Stimulated activated CD4-positive, alpha-beta T cell treated with anti-CD3 and anti-CD28 coated beads, TNF-alpha, amount 100 ng/mL, for 1 hour (primary cell): ENCODE measurements at places on chromosomes 11 and 22.

- DNase-seq = no peak
Measured at GRCh38 chr11:100827934-100828661, 141.0 kb downstream of the ARHGAP42 start.

- no peak for DNase-seq
Measured at GRCh38 chr11:39780131-39780530, 1679.3 kb downstream of the LRRC4C start.

DNA sequence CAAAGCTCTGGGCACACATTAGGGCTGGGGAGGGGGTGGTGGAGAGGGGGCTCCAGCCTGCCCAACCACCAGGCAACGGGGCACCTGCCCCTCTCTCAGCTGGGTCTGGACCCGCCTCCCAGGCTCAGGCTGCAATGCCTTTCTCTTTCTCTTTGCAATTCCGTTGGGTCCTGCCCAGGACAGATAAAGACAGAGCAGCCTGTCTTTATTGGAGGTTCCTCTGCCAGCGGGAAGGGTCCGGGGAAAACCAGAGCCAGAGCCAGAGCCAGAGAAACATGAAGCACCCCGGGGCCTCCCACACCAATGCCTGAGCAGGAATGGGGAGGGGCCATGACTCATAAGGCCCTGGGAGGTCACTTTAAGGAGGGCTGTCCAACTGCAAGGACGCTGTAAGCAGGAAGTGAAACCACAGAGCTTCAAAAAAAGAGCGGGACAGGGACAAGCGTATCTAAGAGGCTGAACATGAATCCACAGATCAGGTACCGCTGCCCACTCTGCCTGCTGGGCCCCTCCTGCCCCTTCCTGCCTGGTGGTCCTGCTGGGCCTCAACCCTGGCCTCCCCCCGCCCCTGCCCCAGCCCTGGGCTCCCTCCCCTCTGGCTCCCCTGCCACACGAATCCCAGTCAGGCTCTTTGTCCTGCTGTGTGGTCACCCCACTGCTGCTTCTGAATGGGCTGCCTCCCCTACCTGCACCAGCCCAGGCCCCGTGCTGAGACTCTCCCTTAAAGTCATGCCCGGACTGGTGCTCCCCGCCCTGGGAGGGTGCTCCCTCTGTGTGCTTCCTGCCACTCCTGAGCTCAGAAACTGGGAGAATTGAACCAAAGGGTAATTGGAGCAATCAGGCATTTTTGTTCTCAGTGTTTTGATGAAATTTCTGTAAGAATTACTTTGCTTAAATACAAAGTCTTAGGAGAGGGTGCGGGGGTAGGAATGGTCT is at the start of gene APOBEC3B:
Gene APOBEC3B (plus strand): TSS at position 356 of the 936 bp plus-strand sequence. CDS start 107 bp downstream, at position 463.
- peak; percentile 18 for DNase-seq

- DNase-seq = no peak
Measured at GRCh38 chr11:134599299-134599771, 187.3 kb upstream of the B3GAT1 start.

GRCh38 chr11:43952401-43953342 is 10.2 kb downstream of the C11orf96 start:
- DNase-seq = no peak

DNA sequence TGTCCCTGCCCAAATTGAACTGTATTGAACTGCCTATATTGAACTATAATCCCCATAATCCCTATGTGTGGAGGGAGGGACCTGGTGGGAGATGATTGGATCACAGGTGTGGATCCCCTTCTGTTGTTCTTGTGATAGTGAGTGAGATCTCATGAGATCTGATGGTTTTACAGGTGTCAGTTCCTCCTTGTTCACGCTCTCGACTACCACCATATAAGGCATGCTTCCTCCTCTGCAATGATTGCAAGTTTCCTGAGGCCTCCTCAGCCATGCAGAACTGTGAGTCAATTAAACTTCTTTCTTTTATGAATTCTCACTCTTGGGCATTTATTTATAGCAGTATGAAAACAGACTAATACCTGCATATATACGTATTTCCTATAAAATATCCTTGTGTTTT is 206.5 kb upstream of the PDGFD start:
- no peak for DNase-seq
